CMK (cell line): ENCODE measurements at places on chromosomes 1 and 21.

DNA sequence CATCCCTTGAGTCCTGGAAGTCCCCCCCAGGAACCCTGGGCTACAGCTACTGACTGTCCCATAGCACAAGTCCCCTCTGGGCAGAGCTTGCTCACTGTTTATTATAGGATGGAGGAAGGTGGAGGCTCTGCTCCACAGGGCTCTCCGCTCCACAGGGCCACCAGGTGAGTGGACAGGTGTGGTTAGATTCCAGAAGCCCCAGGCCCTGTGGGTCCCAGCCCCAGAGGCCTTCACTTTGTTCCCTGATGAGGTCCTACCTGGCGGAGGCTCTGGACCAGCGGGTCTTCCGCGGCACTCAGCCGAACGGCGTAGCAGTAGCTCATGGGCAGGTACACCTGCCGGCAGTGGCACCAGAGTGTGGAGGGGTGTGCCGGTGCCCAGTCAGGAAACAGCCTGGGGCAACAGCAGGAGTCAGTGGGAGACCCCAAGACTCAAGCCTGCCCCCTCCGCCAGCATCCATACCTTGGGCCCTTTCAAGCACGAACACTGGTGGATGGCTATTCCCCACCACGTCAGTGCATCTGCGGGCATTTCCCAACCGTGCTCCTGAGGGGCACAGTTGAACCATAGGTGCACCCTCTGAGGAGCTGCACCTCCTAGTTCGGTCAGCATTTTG lies 12.3 kb downstream of the LSS start:
- DNase-seq: no peak

- DNase-seq: no peak
Measured at GRCh38 chr21:34974162-34974981, 74.7 kb downstream of the RUNX1 start.

- no peak for DNase-seq
Measured at GRCh38 chr1:54290506-54291184, 90.7 kb downstream of the MRPL37 start.

GRCh38 chr1:167084757-167085156 lies 5.4 kb downstream of the GPA33 start:
- DNase-seq: no peak

GRCh38 chr1:209845408-209845725 lies 17.6 kb downstream of the UTP25 start:
- no peak for DNase-seq

DNA sequence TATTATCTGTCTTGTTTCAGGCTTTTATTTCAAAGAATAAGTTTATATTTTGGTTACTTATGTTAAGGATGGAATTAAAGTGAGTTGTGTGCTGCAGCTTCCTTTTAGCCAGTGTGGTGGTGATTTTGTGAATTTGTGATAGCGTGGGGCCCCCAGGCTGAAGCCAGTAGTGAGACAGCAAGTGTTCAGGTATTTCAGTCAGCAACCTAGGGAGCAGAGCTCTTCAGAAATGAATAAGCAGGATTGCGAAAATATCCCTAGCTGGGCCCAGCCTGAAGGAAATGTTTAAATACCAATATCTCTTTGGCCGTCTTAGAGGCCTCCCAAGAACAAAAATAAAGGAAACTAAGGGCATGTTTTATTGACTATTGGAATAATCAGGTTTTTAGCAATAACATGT lies 150.8 kb upstream of the C1orf105 start:
- DNase-seq: no peak

DNA sequence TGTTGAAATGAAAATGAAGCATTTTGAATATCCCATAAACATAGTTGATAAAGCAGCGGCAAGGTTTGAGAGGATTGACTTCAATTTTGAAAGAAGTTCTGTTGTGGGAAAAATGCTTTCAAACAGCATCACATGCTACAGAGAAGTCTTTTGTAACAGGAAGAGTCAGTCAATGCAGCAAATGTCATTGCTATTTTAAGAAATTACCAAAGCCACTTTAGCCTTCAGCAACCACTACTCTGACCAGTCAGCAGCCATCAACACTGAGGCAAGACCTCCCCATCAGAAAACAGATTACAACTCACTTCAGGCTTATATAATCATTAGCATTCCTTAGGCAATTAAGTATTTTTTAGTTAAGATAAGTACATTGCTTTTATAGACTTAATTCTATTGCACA lies 33.8 kb upstream of the FCRL3 start:
- no peak for DNase-seq

DNA sequence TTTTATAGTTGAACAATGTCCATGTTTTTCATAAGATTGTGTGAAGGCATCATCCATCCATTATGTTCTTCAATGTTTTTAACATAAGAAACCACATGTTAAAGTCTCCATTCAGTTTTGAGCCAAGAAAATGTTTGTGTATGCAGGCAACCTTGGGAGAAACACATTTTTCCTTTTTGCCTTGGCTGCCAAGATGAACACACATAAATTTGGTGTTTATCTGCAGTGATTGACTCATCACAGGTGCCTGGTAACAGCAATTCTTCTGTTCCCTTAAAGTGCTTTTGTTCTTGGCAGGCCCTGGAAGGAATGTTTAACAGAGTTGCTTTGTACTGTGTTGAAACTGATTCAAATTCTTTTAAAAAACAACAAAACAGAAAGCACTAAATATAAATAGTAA lies 709.9 kb upstream of the ADGRL4 start:
- DNase-seq: no peak

DNA sequence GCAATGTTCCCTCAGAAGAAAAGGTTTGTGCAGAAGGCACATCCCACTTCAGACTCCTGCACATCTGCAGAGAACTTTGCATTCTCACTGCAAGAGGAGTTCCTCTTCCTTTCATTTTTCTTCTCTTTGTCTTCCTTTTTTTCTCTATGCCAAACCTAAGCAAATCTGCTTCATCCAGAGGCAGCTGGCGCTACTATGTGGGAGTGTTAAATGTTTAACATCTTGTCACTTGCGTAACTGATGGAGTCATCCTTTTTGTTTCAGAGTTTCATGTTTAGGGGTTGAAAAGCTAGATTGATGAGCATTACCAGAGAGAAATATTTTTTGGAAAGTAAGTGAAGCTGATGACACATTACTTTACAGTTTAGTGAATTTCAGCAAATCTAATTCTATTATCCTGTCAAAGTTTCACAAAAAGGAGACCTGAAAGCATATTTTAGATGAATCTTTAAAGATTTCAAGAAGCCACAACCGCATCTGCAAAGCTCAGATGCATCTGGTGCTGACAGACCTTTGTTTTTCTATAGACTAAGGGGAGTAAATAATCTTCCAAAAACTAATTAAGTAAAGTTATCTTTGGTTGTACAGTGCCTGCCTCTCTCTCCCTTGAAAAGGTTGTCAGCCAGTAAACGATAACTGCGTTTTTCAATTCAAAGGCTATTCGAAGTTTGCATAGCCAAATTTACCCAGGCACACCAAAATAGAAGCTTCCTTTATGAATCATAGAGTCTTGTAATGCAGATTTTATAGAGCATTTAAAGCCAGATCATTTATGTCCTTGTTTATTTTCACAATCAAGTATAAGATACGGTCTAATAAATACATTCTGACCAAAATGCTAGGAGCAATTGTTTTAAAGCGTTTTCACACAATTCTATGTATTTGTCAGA lies 1.2 kb upstream of the LRRC53 start:
- DNase-seq: no peak

- no peak for DNase-seq
Measured at GRCh38 chr1:94731891-94732290, 88.3 kb upstream of the SLC44A3 start.

GRCh38 chr1:169129109-169129784 lies 22.8 kb downstream of the ATP1B1 start:
- DNase-seq: no peak

DNA sequence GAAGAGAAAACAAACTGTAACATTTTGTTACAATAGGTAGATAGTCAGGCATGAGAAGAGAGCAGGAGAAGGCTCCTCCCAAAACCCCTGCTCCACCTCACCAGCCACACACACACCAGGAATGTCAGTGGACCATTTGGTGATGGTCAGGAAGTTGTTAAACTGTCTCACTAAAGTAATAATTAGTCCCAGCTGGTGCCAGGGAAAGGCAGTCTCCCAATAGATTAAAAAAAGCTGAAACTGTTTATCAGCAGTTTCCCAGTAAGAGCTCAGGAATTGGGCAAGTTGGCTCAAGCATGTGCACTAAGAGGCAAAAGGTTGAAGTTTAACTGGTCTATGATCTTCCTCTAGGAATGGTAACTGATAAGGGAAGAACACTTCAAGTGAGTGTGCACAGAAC lies 249.6 kb downstream of the COL11A1 start:
- no peak for DNase-seq

- no peak for DNase-seq
Measured at GRCh38 chr1:79198832-79199231, 192.3 kb upstream of the ADGRL4 start.

GRCh38 chr1:1937549-1938275 lies 18.6 kb upstream of the TMEM52 start:
- DNase-seq: no peak
